ENCODE measurements at places on chromosomes 4 and X.

GRCh38 chr4:64200001-64200555, 209.2 kb downstream of the TECRL start:
- no peak for DNase-seq

DNA sequence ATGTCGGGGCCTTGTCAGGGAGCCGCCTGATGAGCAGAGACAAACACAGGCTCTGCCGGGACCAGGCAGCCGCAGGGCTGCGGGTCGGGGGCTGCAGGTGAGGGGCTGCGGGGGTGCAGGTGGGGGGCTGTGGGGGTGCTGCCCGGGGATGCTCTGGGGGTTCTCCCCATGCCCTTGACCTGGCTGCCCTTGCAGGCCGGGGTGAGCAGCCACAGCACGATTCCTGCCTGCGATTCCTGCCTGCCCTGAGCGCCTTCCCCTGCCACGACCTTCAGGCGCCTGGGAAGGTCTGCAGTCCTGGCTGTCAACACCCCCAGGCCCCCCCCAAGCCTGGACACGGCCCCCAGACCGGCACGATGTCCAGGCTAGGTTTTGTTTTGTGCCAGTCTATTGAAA, 106.3 kb downstream of the FAM53A start:
- no peak for DNase-seq

GRCh38 chrX:155023907-155024833, 1.6 kb upstream of the F8 start:
- no peak for DNase-seq

GRCh38 chr4:95220205-95221175, 328.3 kb downstream of the UNC5C start:
- no peak for DNase-seq

- no peak for DNase-seq
These were observed 118.9 kb upstream of the PCDH7 start for GRCh38 chr4:30601070-30601865.

- peak; percentile 92 for DNase-seq
These were observed 53.8 kb downstream of the CXCL1 start for GRCh38 chr4:73922766-73923630.

- no peak for DNase-seq
These were observed 55.0 kb upstream of the CXXC4 start for GRCh38 chr4:104549736-104550135.

GRCh38 chr4:184748251-184748652, 14.4 kb upstream of the CENPU start:
- no peak for DNase-seq

DNA sequence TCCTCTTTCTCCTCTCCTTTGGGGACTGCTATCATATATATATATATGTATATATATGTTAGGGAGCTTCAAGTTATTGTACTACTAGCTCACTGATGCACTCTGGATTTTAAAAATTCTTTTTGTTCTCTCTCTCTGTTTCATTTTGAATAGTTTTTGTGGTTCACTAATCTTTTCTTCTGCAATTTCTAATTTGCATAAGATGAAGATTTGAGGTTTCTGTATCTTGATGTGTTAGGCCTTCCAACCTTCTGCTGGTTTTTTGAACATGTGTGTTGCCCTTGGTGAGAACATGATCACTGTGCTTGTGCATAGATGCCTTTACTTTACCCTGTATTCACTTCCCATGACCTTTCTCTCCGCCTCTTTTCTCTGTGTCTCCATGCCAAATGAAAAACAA, 7.8 kb upstream of the ZNF718 start:
- no peak for DNase-seq

DNA sequence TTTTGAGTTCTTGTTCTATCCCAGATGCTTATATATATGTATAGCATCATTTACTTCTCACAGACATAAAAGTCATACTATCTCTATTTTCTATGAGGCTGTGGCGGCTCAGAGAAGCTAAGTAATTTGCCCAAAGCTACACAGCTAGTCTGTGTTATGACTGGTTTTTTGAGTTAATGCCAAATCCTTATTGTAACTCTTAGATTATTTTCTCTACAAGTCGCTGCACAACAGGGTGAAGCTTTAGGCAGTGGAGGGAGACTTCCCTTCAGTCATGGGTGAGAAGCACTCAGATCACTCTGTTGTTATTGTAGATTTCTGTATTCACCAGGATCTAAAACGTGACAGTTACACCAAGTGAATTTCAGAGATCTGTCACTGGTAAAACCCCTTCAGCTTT, 48.1 kb downstream of the WWC2 start:
- DNase-seq, result no peak

GRCh38 chrX:71400710-71401109, 34.6 kb downstream of the TAF1 start:
- DNase-seq, result no peak

GRCh38 chrX:150162141-150162540, 201.0 kb upstream of the MAMLD1 start:
- DNase-seq, result peak; percentile 25

DNA sequence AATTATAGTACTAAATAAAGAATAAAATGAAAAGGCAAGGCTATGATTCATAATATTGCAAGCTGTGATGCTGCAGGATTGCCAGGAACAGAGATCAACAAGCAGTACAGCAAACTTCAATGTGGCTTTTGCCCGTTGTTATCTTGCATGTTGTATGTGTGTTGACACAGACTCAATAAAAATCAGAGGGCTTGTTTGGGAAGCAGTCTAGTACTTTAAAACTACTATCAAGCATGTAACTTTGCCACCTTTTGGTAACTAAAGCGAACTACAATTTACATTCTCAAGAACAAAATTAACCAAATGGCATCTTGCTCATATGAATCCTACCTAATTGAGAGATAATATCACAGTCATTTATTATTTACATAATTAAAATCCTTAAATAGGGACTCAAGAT, 79.8 kb upstream of the GPM6A start:
- DNase-seq, result peak; percentile 12

GRCh38 chr4:1214101-1215095, 34.5 kb downstream of the CTBP1 start:
- DNase-seq, result no peak

GRCh38 chr4:158331863-158332262, 121.6 kb downstream of the TMEM144 start:
- no peak for DNase-seq

- peak; percentile 58 for DNase-seq
These were observed 38.8 kb upstream of the IGFBP7 start for GRCh38 chr4:57148831-57149505.

DNA sequence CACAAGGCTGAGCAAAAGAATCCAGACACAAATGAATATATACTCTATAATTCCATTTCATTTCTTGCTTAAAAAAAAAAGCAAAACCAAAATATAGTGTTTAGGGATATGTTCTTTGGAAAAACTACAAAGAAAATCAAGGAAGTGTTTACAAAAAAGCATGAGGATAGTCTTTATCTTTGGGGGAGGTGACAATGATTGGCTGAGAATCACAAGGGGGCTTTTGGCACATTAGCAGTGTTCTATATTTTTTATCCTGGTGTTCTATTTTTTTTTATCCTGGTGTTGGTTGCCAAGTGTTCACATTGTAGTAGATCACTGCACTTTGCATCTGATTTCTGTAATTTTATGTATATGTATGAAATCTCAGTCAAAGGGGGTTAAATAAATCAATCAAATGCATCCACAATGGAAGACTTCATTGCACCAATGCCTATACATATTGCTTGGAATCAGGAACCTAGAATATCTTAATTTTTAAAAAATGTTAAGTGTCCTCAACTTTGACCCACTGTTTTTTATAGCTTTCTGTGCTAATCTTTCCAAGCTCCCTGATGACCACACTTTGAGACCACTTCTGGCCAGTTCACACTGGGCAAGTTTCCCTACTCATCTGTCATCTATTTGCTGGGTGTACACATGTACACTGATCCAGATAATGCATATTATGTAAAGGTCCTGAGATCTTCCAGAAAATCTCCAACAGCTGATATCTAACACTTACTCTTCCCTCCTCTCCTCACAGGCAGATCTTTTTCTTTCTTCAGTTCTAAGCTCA, 3.7 kb downstream of the TBC1D9 start:
- no peak for DNase-seq

GRCh38 chr4:73978886-73979285, 2.9 kb downstream of the PF4 start:
- DNase-seq, result peak; percentile 85

- DNase-seq, result peak; percentile 65
These were observed 25.9 kb downstream of the SMIM31 start for GRCh38 chr4:164779811-164780216.

- no peak for DNase-seq
These were observed 759.2 kb downstream of the DMD start for GRCh38 chrX:32451954-32452695.

DNA sequence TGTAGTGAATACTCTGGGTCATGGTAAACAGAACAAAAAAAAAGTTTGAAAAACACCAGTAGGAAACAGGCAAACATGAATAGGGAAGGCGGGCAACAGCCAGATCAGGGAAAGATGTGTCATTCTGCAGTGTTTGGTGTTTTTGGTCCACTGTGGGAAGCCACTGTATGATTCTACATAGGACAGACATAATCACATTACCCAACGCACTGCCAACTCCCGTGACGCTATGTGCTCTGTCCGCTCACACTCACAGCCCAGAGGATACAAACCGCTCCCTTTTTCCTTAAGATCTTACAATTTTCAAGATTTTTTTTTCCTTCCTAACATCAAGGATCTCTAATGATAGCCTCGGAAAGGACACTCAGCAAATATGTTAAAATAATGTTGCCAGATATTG, 59.3 kb downstream of the HADH start:
- no peak for DNase-seq

- peak; percentile 28 for DNase-seq
These were observed 34.1 kb downstream of the YIPF6 start for GRCh38 chrX:68532831-68533533.

GRCh38 chrX:148611993-148612392, 111.6 kb downstream of the AFF2 start:
- DNase-seq, result no peak

DNA sequence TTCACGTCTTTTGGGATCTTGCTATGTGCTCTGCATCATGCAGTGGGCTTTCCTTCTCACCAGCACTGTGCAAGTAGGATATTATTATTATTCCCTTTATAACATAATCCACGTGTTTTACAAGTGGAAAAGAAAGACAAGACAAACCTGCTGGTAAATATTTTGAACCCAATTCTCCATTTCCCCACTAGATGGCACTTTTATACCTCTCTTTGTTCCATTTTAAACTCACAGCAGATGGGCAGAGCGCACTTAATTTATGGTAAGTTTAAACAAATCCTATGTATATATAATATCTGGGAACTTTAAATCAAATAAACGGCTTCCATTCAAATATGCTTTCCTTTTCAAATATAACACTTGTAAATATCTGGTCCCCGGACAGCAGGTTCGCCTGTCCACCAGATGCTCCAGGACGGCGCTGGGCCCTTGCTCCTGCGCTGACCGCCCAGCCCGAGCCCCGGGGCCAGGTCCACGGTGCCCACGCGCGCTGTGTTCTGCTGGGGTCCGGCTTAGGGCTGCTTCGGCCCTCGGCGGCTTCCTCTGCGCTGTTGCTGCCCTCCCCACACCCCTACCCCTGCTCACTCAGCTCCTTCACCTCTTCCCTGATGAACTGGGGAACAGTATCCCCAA, 31.1 kb downstream of the F11 start:
- DNase-seq, result peak; percentile 78

GRCh38 chr4:36771411-36772153, 473.0 kb upstream of the NWD2 start:
- no peak for DNase-seq

DNA sequence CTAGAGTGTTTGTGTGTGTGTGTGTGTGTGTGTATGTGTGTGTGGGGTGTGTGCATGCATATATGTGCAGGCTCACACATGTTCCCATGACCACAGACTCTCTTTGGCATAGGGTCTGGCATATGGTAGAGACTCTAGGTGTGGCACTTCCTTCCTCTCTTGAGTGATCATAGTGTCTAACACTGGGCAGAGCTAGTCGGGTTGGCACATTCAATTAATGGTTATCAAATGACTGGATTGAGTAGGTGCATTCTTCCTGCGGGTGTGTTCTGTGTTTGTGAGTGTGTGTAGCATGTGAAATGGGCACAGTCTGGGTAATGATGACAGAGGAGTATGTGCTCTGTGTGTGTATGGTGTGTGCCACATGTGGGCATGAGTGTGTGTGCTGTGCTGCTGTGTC, 106.5 kb downstream of the EFNB1 start:
- no peak for DNase-seq

GRCh38 chr4:3647421-3647820, 115.2 kb upstream of the LRPAP1 start:
- DNase-seq, result no peak

DNA sequence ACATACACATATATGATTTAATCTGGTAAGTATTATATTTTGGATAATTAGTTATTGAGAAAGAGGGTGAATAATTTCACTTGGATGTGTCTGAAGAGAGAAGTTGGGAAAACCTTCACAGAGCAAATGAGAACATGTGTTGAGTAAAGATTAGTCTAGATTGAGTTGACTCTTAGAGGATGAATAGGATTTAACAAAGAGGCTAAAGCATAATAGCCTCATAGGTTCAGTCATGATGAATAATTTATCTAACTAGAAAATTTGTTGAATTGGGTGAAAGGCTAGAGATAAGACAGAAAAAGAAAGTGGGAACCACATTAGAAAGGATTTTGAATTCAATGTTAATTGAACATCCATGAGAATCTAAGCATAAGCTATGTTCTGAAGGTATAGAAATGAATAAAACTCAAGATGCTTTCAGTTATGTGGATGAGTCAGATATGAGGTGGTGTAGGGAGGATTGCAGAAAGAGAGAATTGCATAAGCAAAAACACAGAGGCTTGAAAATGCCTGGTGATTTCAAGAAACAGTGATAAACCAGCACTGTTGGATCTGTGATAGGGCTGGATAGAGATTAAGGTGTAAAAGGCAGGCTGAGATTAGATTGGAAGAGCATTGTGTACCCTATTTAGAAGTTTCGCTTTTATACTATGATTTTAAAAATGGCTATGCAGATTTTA, 207.6 kb upstream of the NR3C2 start:
- DNase-seq, result peak; percentile 75

GRCh38 chrX:134734466-134734952, 76.2 kb upstream of the PLAC1 start:
- peak; percentile 69 for DNase-seq

DNA sequence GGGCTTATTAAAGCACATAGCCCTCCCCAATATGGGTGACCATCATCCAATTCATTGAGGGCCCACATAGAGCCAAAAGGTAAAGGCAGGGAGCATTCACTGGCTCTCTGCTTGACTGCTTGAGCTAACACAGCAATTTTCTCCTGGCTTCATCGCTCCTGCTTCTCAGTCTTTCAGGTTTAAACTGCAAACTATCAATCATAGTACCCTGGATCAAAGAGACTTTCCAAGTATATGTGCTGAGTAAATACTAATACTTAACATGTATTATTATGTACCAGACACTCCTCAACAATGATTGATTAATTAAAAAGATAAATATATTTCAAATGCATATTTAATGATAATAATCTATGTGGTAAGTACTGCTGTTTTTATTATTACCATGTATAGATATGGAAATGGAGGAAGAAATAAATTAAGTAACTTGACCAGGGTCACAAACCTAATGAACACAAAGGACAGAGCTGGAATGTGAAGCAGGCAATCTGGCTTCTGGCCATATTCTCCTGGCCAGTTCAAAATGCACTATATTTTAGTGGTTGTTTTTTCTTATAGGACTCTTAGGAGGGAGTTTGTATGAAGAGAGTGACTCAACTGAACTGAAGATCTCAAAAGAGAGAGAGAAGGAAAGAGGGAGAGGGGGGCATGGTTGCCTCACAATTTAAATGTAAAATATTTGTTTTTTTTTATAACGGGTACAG, 1197.3 kb downstream of the TECRL start:
- no peak for DNase-seq

GRCh38 chr4:3135155-3136011, 60.9 kb downstream of the HTT start:
- peak; percentile 50 for DNase-seq

- no peak for DNase-seq
These were observed 124.0 kb upstream of the NOCT start for GRCh38 chr4:138891631-138892031.

Measured in cardiac fibroblast (primary cell).